ENCODE measurements at places on chromosomes 6 and 20. TPM values are rescaled to one million over a fixed set of nuclear protein-coding genes. Genes with fewer than 3 reads are reported as not detected.

HLA-G gene
- total RNA-seq: not detected

SLC22A2 gene
- not detected for total RNA-seq

TM9SF4 gene
- total RNA-seq: 37.6 TPM

TMEM239 gene
- not detected for total RNA-seq

BPIFB2 gene
- not detected for total RNA-seq

NRSN1 gene
- total RNA-seq: not detected

F13A1 gene
- not detected for total RNA-seq

Measured in A549 treated with GW870086 at 1 μM for 4 hours (cell line).